Fibroblast of mammary gland (primary cell): ENCODE measurements at places on chromosomes 11 and 22.

DNA sequence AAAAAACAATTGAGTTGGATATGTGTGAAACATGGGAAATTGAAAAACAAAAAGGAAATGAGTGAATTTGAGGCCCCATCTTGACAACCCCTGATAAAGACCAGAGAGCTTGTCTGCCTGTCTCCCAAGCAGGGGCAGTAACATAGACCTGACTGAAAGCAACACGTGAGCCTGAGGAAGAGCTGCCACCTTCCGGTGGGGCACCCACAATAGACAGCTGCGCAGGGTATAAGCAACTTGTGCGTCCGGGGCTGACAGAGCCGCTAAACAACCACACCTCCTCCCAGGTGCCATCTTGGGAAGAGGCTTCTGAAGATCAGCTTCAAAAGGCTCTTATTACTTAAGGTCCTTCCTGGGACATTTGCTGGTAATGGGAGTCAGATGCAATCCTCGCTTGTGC is 166.8 kb downstream of the NTM start:
- no peak for DNase-seq

DNA sequence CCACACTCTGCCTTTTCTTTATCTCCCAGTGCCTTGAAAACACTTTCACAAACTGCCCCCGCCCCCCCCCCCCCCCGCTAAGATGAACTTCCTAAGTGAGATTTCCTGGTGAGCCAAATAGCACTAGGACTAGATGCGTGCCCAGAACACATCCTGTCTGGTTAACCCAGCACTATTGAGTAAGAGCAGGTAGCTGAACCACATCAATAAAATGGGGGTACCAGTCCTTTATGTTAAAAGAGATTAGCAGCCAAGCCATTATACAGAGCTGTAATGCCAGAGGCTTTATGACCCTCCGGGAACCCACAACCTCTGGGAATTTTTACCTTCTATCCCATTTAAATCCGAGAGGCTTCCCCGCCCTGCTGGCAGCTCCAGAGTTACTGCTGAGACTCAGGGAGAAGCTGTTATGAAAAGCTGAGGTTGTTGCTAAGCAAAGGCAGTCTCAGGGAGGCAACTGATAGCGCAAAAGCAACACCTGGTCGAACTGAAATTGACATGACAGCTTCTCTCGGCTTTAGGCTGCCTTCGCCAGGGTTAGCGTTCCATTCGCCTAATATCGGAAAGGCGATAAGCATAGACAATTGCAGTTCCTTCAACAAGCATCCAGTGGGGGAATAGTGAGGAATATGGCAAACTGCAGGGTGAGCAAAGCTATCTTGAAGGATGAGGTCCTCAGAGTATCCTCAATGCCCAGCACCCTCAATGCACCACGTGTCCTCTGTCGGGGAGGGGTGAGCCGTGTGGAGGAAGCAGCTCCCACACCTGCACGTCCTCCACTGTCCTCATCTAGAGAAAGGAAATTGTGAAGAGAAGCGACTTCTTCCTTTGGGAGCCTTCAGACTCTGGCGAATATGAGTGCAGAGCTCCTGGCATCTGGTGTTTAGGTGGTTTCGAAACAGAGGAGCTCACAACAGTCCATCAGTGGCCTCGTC is 977.0 kb downstream of the NTM start:
- DNase-seq, result no peak

- DNase-seq, result no peak
Measured at GRCh38 chr22:30234786-30235470, 11.6 kb downstream of the LIF start.

- DNase-seq, result peak; percentile 55
Measured at GRCh38 chr11:60915248-60915914, 1.4 kb downstream of the TMEM109 start.

DNA sequence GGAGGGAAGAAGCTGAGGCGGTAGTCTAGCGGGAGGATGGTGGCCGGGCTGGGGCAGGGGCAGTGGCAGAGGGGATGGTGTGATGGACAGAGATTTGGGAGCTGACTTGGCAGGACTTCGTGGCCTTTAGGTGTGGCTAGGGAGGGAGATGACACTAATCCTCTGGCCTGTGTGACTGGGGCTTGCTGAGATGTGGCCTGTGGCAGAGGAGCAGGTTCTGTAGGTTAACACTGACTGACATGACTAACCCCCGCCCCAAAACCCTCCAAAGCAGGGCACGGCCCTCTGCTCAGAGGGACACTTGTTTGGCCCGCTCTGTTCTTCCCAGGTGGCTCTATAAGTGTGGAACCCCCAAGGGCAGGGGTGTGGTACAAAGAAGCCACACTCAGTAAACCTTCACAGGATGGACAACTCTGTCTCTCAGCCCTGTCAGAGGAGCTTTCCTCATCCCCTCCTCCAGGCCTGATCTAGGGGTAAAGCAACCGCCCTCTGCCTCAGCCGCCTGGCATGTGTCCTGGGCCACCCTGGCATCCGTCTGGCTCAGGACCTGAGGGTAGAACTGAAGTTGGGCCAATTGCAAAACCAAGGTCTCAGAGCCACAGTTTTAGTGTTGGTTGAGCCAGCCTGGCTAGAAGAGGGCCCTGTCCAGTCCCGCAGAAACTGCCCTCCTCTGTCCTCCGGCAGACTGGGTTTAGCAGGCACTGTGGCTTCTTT is 15.6 kb downstream of the TOM1 start:
- DNase-seq, result no peak

DNA sequence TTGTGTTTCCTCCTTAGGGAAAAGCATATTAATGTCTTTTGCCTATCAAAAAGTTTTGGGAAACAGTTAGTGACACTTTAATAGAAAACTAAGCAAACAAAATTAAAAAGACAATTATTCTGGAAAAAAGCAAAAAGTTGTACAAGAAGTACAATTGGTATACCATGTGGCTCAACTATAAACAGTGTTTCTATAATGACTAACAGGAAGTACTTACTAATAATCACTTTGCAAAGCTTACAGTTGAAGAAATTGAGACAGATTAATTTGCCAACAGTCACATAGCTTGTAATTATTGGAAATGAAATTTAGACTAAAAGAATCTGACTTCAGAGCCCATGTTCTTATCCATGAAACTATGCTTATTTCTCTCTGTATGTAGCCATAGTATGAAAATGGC is 24.7 kb downstream of the PPME1 start:
- DNase-seq, result peak; percentile 29

- DNase-seq, result no peak
Measured at GRCh38 chr22:36156119-36156514, 4.4 kb downstream of the APOL3 start.

DNA sequence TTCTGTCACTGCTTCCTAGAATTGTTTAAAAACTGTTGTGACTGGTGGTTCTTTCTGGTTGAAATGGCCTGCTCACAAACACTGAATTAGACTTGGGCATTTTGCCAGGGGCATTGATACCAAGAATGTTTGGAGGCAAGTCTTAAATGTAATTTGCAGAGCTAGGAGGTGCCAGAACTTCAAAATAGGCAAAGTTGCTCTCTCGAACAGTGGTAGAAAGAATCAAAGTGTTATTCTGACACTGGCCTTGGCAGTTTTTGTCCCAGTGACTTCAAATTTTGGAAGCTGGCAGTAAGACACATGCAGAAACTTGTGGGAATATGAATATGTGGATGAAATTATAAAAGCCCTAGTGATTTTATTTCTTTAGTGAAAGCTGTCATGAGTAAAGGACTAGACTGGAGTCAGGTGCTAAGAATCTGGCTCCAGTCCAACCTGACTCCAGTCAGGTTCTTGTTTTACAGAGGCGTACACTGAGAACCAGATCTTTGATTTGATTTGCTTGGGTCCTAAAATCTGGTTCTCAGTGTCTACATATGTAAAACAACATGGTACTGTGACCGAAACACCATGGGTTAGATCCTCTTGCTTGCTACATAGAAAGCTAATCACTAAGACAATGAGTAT is 20.9 kb downstream of the SVIP start:
- DNase-seq, result no peak

GRCh38 chr11:87428266-87428665 is 390.5 kb downstream of the TMEM135 start:
- peak; percentile 22 for DNase-seq

GRCh38 chr22:17167486-17167885 is 8.4 kb upstream of the HDHD5 start:
- no peak for DNase-seq

DNA sequence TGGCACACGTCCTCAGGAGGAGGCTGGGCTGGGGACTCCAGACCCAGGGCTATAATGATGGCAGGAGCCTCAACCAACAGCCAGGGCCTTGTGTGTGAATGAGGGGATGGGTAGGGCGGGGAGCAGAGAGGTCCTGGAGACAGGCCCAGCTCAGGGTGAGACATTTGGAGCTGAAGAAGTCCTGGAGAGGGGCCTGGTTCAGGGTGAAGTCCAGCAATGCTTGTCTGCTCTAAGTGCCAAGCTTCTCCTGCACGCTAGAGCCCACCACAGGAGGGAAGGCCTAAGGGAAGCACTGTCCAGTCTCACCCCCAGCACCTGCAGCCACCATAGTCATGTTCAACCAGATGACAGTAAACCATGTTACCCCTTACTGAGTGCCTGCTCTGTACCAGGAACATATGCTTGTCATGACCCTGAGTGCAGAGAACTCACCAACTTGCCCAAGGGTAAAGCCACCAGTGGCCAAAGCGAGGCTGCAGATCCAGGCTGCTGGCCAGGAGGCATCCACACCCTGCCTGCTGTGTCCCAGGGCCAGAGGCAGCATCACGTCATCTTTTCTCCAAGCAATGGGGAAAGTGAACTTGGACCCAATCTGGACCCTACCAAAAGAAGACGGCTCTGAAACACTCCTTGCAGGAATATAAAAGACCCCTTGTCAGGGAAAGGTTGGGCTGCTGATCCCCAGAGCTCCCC is 24.0 kb downstream of the LMO1 start:
- no peak for DNase-seq

DNA sequence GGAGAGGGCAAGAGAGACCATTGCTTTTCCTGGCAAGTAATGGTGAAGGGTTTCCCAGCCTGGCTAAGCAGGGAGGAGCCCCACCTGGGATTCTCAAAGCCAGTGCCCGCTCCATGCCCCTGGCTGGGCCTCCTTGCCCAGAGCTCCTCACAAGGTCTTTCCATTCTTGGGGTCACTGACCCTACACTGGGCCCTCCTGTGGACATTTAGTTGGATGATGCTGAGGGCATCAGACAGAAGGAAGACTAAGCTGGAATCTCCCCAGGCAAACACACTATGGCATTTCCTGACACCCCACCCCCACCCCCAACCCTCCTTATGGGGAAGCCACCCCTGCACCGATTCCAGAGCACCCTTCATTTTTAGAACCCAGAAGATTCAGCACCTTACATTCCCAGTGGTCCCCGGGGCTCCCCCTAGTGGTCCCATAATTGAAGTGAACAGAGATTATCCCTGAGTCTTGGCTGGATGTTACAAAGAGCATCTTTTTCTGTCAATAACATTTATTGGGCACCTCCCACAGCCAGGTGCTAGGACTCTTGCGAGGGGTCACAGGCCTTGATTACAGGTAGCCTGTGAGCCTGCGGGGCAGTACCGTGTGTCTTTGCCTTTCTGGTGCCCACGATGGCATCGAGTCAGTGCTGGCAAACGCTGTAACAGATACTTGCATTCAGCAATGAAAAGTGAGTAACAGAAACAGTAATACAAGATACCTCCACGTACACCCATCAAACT is 548.5 kb downstream of the BUD13 start:
- DNase-seq, result peak; percentile 21

DNA sequence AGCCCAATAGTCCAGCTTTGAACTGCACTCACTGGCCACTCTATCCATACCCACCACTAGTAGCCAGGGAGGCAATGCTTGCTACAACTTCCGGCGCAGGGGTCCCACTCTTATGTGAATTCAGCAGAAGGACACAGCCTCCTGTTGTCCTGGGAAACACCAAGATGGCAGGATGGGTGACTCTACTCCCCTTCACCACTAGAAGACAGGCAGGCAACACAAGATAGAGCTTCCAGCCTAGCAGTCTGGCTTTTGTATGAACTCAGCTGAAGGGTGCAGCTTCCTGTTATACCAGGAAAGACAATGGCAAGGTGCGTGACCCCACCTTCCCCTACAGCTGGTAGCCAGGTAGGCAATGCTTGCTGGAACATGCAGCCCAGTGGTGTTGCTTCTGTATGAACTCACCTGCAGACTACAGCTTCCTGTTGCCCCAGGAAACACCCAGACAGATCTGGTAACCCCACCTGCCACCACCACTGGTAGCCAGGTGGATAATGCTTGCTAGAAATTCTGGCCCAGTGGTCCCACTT is 205.2 kb upstream of the KIRREL3 start:
- DNase-seq, result no peak

DNA sequence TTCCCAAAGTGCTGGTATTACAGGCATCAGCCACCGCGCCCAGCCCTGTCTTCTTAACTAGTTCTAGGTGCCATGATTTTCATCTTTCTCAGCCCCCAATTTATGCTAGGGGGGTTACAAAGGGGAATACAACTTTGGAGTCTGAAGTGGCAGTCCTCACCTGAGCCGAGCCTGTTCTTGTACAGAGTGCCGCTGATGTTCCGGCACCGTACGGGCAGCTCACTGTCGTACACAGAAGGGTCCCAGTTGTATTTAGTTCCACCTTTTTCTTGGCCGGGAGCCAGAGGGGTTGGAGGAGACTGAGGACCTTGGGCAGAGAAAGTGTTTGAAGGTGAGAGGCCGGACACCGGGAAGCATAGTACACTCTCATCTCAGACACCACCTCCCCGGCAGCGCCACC is 7.3 kb downstream of the DEAF1 start:
- no peak for DNase-seq

DNA sequence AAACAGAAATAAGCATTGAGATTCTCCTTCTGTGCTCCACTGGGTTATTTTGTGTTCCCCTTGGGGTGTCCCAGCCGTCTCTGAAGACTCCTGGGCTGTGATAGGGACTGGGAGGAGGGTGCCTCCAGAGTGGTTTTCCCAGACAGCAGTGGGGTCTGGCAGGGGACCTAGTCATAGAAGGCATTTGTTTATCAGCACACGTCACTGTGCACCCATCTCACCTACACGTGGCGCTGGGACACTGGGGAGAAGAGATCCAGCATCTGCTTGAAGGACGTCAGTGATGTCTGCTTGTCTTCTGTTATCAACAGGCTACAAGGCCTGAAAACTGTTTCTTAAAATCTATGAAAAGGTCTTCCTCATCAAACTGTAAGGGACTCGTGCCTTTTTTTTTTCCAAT is 34.2 kb upstream of the PICK1 start:
- no peak for DNase-seq

GRCh38 chr11:2811206-2812091 is 74.1 kb downstream of the CDKN1C start:
- no peak for DNase-seq

DNA sequence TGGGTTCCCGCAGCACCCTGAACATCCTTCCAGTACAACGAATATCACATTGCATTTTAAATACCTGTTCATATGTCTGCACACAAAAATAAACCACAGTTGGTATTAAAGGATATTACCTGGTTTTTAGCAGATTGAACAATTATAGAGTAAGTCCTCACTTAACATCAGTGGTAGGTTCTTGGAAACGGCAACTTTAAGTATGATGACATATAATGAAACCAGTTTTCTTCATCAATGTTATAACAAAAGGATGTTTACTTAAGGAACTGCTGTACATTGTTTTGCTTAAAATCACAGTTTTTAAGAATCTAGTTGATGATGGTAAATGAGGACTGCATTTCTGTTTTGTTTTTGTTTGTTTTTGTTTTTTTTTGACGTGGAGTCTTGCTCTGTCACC is 28.0 kb downstream of the TRIM66 start:
- no peak for DNase-seq

- DNase-seq, result no peak
Measured at GRCh38 chr11:86991341-86991740, 36.1 kb upstream of the FZD4 start.
